Activated CD4-positive, alpha-beta T cell treated with anti-CD3 and anti-CD28 coated beads, Interleukin-2, amount 10 ng/mL, durations not matched to agents 7 days and 5 days (primary cell): ENCODE measurements at places on chromosomes 3 and 15.

- DNase-seq = no peak
These were observed 79.3 kb upstream of the LSAMP start for GRCh38 chr3:116524453-116525210.

DNA sequence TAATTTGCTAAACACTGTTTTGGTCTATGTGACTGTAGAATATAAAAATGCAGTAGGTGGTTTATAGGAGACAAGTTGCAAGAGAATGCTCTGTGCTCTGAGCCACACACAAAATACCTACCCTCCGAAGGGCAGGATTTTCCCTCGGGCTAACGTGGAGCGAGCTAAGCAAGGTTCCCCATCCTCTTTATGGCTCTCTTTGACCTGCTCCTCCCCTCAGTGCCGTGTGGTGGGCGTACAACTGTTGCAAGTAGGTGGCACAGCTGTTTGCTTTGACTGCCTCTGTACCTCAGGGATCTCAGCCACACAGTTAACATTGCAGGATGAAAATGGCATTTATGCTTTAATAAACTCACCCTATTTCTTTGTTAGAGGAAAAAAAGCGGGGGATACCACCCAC is 339.1 kb downstream of the SATB1 start:
- DNase-seq = no peak

DNA sequence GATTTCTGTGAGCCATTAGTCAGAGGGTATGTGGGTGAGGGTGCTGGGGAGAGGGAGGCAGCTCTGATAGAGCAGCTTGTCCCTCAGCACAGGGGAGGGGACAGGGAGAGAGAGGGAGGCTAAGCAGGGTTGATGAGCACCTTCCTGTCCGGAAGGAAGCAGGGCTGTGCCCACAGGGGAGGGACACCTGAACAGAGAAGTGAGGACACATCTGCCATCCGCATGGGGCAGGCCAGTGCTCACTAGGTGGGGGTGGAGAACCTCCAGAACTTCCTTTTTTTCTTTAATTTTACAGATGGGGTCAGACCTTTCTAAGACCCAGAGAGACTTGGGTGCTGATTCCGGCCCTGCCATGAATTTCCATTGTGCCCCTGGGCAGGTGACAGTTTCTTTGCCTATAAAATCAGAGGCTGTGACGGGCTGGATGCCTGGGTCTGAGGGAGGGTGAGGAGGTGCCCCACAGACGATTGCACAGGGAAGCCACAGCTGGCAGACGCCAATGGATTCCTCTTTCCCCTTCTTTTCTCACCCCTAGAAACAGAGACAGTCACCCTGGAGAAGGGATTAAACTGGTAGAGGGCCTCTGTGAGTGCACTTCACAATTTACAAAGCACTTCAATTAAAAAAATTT is 4.1 kb upstream of the TGM5 start:
- DNase-seq = no peak

- peak; percentile 80 for DNase-seq
These were observed 2.2 kb upstream of the GRAMD2A start for GRCh38 chr15:72199721-72200212.

- no peak for DNase-seq
These were observed 486.3 kb upstream of the PROK2 start for GRCh38 chr3:72271216-72271615.

DNA sequence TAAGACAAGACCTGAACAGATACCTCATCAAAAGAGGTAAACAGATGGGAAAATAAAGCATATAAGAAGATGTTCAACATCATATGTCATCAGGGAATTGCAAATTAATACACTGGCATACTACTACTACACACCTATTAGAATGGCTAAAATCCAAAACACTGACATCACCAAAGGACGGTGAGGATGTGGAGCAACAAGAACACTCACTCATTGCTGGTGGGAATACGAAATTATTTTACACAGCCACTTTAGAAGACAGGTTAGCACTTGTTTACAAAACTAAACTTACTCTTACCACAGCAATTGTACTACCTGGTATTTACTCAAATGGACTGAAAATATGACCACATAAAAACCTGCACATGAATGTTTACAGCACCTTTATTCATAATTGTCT is 119.6 kb downstream of the GSK3B start:
- no peak for DNase-seq

GRCh38 chr3:24520976-24521419 is 26.3 kb upstream of the THRB start:
- no peak for DNase-seq

DNA sequence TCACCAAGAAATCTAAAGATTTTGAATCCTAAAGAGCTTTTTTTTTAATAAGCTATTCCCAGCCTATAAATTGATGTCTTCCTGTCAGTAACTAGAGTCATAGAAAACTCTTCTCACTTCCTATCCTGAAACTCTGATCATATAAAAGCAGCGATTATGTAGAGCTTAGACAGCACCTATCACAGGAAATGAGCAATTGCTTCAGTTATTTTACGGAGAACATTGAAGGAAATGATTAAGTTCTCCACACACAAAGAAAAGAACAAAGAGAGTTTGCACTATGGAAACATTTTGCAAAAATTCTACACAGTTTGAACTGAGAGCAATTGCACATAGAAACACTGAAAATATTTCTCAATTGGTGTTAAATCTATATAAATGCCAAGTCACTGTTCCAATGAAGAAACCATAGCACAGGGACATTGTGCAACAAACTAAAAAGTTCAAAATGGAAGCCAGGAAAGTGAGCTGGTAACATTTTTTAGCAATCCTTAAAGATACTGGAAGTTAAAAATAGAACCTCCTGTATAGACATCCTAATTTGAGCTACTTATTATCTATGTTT is 291.5 kb upstream of the ARHGEF26 start:
- DNase-seq = no peak

- no peak for DNase-seq
These were observed 76.2 kb upstream of the C2CD4B start for GRCh38 chr15:62241135-62241770.

DNA sequence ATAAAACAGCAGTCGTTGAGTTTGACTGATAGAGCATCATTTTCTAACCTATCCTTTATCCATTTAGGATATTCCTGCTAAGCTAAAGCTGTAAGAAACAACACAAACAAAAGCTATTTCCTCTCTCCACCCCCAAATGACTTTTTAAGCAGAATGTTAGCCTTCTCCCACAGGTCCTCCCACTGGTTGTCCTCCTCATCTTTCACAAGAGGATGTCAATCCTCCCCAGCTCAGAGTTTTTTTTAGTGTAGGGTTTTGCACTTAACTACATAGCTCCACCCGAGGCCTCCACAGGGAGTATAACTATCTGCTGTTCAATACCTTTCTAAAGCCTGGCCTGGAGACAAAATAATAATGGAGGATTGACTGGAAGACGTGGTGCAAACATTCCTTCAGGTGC is 7.8 kb downstream of the SETMAR start:
- no peak for DNase-seq

DNA sequence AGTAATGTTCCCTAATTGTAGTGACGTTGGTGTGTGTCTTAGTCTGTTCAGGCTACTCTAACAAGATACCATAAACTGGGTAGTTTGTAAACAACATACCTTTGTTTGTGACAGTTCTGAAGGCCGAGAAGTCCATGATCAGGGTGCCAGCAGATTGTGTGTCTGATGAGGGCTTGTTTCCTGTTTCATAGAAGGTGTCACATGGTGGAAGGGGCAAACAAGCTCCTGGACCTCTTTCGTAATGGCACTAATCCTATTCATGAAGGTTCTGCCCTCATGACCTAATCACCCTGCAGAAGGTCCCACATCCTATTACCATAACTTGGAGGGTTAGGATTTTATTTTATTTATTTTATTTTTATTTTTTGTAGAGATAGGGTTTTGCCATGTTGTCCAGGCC is 11.1 kb downstream of the ATXN7 start:
- DNase-seq = no peak

DNA sequence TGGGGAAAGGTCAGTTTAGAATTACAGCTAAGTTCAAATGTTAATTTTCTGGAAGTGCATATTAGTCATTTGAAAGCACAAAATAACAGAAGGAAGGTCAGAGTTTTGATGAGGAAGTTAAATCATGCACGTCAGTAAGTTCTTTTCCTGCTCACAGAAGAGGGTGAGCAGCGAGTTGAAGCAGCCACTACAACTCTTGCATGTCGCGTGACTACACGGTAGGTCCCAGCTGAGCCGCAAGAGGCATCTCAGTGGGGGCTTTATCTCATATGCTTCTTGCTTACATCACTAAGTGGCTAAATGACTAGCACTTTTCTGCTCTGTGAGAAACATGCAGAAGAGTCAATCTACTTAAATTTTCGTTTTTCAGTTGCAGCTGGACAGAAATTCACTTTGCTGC is 21.3 kb upstream of the SEC62 start:
- DNase-seq = peak; percentile 33

- DNase-seq = no peak
These were observed 66.4 kb downstream of the B3GALNT1 start for GRCh38 chr3:161038725-161039124.

- no peak for DNase-seq
These were observed 11.7 kb downstream of the IGF1R start for GRCh38 chr15:98660055-98660454.

GRCh38 chr3:129686941-129687340 is 80.5 kb upstream of the PLXND1 start:
- DNase-seq = no peak

GRCh38 chr3:169171739-169172138 is 491.8 kb downstream of the MECOM start:
- no peak for DNase-seq

- DNase-seq = no peak
These were observed 109.5 kb downstream of the STAG1 start for GRCh38 chr3:136642711-136643110.

DNA sequence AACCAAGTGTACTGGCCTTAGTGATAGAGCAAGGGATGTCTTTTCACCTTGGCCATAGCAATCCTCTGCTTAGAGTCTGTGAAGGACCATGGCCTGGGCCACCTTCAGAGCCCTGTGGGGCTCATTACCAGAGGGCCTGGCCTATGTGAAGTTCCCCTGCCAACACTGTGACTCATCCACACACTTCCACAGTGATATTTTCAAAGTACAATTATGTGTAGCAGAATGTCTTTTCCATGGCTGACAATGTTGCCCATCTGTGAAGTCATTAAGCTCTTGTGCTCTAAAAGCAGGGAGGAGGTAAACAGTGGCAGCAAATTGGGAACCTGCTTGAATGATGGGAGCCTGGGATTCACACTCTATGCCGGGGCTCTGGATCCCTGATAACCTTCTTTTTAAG is 12.2 kb upstream of the CACNA1D start:
- DNase-seq = no peak

- no peak for DNase-seq
These were observed 224.4 kb downstream of the THRB start for GRCh38 chr3:24270204-24270691.

DNA sequence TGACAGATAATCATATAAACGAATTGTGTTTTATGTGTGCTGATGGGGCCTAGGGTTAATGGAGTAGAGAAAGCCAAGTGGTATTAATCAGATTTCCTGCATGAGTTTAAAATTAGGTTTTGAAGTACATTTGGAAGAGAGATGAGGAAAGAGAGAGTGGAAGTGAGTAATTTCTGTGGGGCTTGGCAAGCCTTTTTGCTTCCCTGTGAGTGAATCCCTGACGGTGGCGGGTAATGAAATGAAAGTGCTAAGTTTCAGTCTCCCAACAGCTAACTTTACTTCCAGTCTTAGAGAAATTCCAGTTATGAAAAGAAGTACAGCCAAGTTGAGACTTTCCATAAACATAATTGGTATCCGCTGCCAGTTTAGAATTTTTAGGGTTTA is 139.4 kb downstream of the BBX start:
- DNase-seq = no peak

DNA sequence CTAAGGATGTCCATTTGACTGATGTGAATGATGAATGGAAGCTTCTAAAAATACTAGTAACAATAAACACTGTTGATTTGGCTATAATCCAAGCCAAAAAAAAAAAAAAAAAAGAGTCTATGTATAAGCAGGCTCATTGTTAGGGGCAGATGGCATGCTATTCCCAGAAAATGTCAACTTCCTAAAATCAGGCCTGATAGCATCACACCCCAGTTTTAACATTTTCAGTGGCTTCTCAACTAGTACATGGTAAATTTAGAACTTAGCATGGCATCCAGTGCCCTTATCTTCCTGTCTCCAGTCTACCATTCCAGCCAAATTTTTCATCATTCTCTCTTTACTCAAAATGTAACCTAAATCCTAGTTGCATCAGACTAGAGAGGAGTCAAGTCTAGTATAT is 288.2 kb upstream of the ZNF385D start:
- DNase-seq = no peak

- DNase-seq = no peak
These were observed 102.7 kb downstream of the SLCO3A1 start for GRCh38 chr15:91956026-91956723.

DNA sequence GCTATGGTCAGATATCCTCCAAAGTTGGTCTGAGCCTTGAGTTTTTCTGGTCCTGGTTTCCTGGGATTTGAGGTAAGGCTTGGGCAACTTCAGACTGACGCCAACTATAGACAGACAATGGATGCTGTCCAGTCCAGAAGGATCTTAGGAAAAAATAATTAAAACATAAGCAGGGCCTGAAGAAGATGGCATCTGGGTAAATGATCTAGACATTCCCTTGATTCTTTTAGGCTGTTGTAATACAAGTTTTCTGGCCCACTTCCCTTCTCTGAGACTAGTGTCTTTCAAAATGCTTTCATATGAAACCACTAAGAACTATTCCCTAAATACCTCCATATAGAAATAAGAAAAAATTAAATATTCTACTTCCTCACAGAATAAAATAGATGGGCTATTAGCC is 47.7 kb upstream of the PLXND1 start:
- DNase-seq = no peak

DNA sequence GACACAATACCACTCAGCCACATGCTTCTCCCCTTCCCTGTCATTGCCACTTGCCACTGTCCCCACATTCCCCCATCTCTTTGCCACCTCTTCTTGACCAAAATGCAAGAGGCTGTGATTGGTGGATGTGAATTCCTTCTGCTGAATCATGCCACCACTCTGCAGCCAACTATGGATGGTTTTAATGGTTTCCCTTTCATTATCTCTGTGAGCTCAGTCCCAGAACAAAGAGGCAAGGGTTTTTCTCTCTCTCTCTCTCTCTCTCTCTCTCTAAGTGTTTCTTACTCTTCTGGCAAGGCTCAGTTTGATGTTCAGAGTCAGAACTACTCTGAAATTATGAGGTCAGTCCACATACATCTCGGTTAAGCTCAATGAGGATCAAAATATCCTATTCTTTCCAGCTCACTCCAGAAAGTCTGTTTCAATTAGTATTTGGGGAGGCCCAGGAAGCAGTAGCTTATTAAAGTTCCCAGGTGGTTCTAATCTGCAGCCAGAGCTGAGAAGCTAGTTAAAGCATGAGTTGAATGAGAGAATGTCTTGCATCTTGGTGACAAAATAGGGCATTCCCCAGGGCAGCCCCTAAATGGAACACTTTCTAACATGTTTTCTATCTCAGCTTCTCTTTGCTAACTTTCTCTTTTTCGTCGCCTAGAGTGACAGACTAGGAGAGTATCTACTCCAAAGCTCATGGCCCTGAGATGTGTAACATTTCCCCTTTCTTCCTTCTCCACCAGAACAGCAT is 8.5 kb upstream of the ILDR1 start:
- DNase-seq = peak; percentile 39
